GF-D8 (cell line): ENCODE measurements at places on chromosomes 7 and 10.

DNA sequence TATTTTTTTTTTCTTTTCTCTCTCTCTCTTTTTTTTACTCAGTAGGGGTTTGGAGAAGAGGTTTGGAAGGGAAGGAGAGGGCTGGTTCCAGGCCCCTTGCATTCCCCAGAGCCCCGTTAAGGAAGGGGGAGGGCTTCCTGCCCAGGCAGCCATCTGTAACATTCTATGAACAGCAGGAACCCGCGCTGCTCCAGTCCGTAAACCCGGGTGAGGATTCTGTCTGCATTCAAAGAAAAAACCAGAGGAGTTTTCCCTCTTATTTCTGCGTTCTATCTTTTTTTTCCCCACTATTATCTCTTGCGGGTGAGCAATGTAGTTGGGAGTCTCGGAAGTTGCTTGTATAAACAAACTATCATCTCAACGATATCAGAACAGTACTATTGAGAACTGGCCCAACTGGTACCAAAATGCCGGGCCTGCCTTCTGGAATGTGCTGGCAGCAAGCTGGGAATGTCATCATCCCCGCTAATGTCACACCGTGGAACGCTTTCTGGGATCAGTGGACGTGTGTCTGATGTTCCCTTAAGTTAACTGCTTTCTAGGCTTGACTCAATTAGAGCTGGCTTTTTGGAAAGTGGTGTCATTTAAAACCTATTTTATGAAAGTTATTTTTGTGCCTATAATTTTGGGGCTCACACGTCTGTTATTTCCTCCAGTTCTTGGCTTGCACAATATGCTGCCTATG lies 153.1 kb upstream of the MEOX2 start:
- DNase-seq, result peak; percentile 32

- no peak for DNase-seq
Measured at GRCh38 chr7:43764807-43765491, 6.5 kb downstream of the BLVRA start.

GRCh38 chr7:100211342-100211780 lies 8.4 kb upstream of the PVRIG start:
- DNase-seq, result no peak

DNA sequence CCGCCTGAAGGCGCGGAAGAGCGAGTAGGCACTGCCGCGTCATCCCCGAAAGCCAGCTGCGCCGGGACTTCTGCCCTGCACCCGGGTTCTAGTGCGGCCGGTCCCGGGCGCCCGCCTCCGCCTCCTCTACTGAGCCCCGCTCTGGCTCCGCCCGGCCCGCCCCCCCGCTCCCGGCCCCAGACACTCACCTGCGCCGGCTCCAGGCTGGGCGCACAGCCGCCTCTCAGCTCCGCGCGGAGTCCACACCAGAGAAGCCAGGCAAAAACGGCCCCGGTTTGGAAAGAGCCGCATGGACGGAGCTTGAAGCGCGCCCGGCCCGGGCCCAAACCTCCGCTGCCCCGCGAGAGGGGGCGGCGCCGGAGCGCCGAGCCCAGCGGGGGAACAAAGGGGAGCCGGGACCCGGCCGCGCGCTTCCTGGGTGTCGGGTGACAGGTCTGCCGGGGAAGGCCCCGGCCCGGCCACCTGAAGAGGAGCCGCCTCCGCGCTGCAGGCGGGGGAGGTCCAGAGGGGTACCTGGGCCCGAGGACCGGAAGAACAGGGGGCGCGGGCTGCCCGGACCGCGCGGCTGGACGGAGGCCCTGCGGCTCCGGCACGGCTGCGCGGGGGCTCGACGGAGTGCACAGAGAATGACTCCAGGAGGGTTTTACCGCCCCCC lies 168.2 kb downstream of the NRF1 start:
- no peak for DNase-seq

DNA sequence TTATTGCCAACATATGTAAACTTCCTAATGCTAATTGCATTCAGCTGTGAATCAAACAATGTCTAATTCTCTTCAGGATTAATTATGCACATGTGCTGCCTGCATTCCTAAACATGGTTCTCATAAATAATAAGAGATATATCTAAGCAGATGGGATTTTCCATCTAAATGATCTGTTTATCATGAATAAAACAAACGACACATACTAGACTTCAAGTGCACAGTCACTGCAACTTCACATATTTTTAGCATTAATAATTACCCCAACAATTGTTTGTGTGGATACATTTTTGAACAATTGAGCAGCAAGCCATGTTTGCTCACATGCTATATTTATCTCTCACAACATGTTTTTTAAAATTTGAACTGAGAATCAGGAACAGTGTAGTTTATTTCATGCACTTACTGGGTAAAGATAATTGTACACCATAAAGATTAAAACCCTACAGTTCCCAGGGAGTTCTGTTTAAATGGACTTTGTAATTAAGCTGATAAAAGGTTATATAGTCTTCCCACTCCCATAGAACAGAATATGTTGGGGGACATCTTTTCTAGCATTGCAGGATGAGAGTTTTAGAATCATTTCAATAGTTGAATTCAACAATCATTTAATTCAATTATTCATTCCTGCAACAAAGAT lies 378.5 kb downstream of the MDFIC start:
- no peak for DNase-seq

DNA sequence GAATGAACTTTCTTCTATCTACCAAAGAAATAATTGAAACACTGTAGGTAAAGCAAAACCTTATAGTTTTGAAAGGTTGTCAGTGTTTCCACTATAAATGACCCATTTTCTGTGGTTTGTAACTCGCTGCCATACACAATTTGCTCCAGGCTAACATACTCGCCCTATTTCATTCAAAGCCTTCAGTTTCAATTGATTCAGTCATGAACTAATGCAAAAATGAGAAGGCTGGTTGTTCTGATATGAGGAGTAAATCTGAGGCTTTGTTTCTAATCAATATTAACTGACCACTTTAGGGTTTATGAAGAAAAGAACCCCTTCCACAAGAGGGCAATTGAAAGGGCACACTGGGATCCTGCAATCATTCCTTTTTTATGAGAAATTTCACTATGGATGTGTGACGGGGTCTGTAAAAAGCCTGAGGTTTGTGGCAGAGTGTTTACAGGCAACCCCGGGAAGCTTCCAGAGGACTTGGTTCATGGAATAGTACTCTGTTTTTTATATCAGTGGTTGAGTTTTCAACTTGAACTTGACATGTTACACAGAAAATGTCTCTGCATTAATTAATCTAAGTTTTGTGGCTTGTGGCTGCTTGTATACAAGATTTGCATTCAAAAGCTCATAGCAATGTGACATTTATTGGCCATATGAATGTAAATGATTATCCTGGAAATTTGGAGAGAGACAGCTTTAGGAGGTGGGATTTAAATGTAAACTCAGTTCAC lies 133.2 kb downstream of the NRP1 start:
- DNase-seq, result no peak

DNA sequence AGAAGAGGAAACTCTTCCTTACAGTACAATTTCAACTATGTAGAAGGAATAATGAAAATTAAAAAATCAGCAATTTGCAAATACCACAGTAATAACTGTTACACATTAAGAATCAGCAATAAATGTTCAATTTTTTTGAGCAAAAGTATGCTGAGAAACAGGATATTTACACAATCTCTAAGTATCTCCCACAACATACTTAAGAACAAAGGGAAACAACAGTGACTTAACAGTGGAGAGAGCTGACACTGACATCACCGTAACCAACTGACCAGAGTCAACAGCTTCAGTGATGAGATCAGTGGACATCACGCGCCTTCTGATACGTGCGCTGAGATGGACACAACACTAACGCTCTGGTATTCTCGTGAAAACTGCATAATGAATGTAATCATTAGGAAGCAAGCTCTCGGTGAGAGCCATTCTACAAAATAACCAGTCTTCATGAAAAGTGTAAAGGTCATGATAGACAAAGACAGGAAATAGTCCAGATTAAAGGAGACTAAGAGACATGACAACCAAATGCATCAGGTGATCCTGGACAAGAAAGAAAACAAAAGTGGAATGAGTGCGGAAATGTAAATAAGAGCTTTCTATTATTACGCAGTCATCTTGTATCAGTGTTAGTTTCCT lies 82.6 kb downstream of the PIP4K2A start:
- no peak for DNase-seq

GRCh38 chr10:132044803-132045202 lies 20.9 kb upstream of the JAKMIP3 start:
- DNase-seq, result no peak
